ENCODE measurements at places on chromosomes 6 and 20. TPM values are rescaled to one million over a fixed set of nuclear protein-coding genes. Genes with fewer than 3 reads are reported as not detected.

The TREM2 gene
- total RNA-seq = 0.40 TPM

The SH3BGRL2 gene
- total RNA-seq = 7.4 TPM

The PRL gene
- total RNA-seq = not detected

DNA sequence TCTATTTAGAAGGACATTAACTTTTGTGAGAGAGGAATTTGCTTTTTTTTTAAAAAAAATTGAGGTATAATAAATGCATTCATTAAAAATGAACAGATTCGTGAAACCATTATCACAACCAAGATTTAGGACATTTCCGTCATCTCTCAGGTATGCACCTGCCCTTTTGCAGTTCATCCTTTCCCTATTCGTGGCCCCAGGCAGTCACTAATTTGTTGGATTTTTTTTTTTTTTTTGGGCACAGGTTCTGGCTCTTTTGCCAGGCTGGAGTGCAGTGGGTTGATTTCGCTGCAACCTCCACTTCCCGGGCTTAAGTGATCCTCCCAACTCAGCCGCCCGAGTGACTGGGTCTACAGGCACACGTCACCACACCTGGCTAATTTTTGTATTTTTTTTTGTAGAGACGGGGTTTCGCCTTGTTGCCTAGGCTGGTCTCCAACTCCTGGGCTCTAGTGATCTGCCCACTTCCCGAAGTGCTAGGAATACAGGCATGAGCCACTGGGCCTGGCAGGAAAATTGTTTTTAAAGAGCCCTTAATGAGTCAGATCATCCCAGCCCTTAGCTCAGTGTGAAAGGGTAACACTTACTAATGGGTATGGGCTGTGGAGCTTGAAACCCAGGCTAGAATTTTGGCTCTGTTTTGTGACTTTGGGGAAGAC, 9.2 kb downstream of the PHF3 start:
- peaks cover 27% of the 10 kb centered on the region for H3K4me1 ChIP-seq
- no peak overlapping the region for H3K27ac ChIP-seq
- DNase-seq = no peak
- no peaks in the 10 kb centered on the region for H3K27me3 ChIP-seq
- no peak overlapping the region for H3K4me3 ChIP-seq
- no peaks in the 10 kb centered on the region for H3K36me3 ChIP-seq

- H3K27ac ChIP-seq = no peak overlapping the region
- DNase-seq = no peak
- H3K4me1 ChIP-seq = peaks cover 4% of the 10 kb centered on the region
- H3K27me3 ChIP-seq = no peaks in the 10 kb centered on the region
Measured at GRCh38 chr6:20873425-20874190, 339.4 kb downstream of the CDKAL1 start.

The PABPC1L gene
- 1.9 TPM for total RNA-seq

- peaks cover 50% of the 10 kb centered on the region for H3K4me1 ChIP-seq
- H3K36me3 ChIP-seq = no peaks in the 10 kb centered on the region
- no peak for DNase-seq
- no peak overlapping the region for H3K27ac ChIP-seq
- no peak overlapping the region for H3K4me3 ChIP-seq
Measured at GRCh38 chr6:157302736-157303135, 20.6 kb downstream of the TMEM242 start.
